ENCODE measurements at places on chromosomes 3 and 15. TPM values are rescaled to one million over a fixed set of nuclear protein-coding genes. Genes with fewer than 3 reads are reported as not detected.

DNA sequence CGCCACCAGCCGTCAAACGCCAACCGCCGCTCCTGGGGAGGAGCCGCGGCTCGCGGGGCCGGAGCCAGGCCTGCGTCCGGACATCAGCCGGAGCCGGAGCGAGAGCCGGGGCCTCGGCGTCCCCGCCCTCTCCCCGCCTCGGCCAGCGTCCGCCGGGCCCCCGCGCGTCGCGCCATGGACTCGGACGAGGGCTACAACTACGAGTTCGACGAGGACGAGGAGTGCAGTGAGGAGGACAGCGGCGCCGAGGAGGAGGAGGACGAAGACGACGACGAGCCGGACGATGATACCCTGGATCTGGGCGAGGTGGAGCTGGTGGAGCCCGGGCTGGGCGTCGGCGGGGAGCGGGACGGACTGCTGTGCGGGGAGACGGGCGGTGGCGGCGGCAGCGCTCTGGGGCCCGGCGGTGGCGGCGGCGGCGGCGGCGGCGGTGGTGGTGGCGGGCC lies 359 bp downstream of the ARIH1 start:
- no peak for DNase-seq

GRCh38 chr3:16897254-16897926 lies 12.6 kb downstream of the PLCL2 start:
- DNase-seq = no peak

DNA sequence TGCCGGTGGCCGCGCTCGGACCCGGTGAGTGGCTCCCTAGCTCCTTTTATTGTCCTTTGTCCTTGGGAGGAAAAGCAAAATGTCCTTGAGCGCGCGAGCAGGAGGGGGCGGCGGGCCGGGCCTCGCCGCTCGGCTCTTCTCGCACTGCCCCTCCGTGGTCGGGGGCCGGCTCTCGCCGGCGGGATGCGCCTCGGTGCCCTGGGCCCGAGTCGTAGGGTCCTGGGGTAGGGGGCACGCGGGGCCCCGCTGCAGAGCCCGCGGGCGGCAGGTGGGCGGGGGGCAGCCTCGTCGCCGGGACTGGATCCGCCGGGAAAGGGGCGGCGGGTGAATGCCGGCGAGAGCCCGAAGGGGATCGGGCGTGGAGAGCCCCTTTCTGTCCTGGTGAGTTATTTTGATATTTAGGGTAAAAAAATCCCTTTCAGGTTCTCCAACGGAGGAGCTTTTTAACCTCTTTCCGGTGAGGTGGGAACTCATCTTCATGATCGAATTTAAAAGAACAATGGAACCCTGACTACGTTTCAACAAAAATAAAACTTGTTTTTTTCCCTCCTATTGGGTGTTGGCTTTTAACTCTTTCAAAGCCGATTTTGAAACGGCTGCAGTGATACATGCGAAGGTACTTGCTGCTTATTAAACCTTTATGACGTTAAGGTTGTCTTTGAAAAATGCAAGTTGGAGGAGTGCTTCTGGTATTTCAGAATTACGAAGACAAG lies 16.8 kb upstream of the CHD2 start:
- DNase-seq = no peak

WDR6 gene
- 101 TPM for polyA plus RNA-seq

ISLR2 gene
- polyA plus RNA-seq = not detected

CHL1 gene
- 0.25 TPM for polyA plus RNA-seq

DNA sequence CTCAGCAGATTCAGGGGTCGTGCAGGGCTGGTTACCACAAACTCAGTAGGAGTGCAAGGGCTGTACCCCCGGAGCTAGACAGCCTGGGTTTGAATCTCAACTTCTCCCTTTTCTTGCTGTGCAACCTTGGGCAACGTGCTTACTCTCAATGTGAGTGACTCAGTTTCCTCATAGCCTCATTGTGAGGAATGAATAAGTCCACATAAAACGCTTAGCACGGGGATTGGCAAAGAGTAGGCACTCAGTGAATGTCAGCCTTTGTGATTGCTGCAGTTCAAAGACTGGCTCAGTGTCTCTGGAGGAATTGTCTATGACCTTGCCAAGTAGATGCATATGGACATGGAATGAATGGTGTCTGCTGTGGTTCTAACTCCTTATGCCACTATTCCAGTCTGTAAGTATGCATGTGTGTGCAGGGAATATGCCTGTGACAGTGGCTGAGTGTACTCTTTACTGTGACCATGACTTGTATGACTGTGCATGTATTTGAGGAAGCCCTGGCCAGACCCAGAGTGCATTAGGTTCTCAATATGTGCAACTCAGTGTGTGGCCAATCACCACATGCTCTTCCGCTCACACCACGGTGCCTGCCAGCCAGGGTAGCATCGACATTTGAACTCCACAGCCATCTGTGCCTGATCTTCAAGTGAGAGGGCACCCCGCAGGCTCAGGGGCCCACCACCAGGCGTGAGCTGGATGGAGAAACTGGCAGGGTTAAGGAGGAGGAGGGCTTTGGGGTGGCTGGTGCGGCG lies 900 bp upstream of the HYAL3 start:
- no peak for DNase-seq

FGD5 gene
- not detected for polyA plus RNA-seq
